ENCODE measurements at places on chromosomes 3 and 15.

- no peak for DNase-seq
Observed at GRCh38 chr3:27596334-27596841, 112.2 kb upstream of the SLC4A7 start.

- DNase-seq: no peak
Observed at GRCh38 chr3:35929158-35929557, 289.8 kb downstream of the ARPP21 start.

GRCh38 chr15:47027322-47027946 is 689.9 kb upstream of the SEMA6D start:
- DNase-seq: no peak

GRCh38 chr3:89506462-89507103 is 399.2 kb downstream of the EPHA3 start:
- no peak for DNase-seq

GRCh38 chr15:101723171-101723873 is 951 bp downstream of the TARS3 start:
- no peak for DNase-seq

- no peak for DNase-seq
Observed at GRCh38 chr3:89165636-89166263, 58.3 kb downstream of the EPHA3 start.

DNA sequence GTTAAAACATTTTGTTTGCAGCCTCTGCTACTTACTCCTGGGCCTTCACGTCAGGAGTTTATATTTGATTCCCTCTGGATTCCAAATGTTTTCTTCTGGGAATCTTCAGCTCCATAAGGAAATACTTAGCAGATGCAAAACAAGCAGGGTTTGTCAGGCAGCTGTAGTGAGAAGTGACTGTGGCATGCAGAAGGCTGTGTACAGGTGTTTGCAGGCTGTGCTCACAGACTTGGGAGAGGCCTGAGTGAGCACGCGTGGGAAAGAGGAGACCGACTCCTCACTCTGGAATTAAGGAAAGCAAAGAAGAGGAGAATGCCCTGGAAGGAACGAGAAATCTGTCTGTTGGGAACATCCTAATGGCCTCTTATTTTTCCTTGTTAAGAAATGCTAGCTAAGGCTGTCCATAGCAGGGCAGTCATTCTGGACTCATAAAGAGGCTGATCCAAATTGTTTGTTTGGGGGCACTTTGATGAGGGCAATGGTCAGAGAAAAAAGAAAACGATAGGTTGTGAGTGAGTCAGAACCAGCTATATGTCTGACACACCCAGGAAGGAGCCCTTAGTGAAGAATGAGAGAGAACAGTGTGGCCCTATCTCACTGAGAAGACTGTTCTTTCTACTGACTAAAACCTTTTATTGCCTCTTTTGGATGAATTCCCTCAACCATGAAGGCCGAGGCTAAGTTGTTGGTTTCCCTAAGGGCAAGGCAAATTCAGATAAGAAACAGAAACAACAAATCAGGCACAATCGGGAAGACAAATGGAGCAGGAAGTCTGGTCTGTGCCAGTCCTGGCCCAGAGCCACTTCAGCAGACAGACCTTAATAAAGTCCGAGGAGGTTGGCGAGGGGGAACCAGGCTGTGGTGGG is 82.6 kb downstream of the TGFBR2 start:
- no peak for DNase-seq

DNA sequence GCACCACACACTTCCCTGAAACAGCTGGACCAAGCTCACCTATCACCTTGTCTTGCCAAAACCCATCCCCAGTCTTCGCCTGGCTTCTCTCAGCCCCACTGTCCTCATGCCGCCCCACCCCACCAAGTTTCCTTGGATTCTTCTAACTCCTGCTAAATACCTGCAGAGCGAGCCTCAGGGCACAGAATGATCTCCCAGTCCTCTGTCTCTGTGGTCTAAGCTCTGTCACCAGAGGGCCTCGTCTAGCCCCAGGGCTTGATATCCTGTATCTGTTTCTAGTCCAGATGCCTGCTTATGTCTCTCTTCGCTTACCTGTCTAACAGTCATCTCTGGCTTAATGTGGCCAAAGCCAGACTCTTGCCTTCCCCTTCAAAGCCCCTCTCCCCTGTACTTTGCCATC is 9.7 kb downstream of the CCDC12 start:
- DNase-seq: no peak

DNA sequence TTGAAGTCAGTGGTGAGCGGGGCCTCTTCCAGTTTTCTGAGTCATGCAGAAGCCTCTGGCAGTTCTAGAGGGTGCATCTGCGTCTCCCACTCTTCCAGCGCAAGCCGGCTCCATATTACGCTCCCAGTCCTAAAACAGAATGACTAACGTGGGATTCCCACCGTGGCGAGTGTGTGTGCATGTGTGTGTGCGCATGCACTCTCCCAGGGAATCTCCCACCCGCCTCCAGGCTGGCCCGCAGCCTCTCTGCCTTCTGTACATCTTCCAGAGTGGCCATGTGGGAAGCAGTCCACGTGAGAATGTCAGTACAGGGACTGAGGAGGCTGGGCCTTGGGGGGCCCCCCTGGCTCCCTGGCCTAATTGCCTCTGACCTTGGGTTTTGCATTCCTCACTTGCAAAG is 87.7 kb downstream of the LSM3 start:
- no peak for DNase-seq

DNA sequence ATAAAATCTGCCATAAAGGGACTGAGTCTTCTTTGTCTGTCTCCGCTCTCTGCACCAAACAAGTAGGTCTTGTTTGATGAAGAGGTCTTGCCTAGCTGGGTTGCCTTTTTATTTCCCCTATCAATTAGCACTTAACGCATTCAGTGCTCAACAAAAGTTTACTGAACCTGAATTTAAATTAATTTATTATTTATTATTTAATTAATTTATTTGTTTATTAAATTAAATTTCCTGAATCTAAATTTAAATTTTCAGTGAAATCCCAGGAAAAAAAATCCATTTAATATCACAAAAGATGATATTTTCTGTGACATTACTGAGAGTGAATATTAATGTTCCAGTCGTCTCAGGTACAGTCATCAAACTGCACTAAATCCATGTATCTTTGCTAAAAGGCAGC is 164.9 kb upstream of the AGTR1 start:
- no peak for DNase-seq

DNA sequence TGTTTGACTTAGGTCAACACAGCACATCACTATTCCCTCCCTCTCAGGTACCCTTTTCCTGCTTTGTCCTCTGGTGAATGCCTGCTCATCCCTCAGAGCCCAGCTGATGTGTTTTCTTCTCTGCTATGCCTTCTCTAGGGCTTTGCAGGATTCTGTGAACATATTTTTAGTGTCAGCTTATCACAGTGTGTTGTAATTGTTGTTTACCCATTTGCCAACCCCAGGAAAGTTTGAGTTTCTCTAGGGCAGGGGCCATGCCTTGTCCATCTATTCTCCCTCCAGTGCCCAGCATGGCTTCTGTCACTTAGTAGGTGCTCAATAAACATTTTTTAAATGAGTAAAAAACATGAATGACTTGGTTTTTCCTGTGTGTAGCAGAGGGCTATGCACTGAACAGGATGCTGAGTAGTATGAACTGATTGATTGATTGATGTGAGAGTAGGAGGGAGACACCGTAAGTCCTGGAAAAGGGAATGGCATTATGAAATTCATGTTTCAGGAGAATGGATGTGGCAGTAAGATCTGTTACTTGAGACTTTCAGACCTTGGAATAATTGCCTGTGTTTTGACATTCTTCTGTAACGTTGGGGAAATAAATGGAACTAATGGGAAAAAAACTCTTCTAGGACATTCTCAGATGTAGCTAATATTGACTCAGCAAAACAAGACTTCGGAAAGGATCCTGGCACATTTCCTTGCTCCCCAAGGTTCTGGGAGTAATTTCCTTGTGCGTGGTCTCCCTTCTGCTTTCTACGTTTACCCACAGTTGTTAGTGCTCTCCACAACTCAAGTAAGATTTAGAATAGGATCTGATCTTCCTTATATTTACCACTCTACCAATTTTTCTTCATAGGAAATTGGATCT is 267.3 kb upstream of the TBL1XR1 start:
- DNase-seq: no peak

DNA sequence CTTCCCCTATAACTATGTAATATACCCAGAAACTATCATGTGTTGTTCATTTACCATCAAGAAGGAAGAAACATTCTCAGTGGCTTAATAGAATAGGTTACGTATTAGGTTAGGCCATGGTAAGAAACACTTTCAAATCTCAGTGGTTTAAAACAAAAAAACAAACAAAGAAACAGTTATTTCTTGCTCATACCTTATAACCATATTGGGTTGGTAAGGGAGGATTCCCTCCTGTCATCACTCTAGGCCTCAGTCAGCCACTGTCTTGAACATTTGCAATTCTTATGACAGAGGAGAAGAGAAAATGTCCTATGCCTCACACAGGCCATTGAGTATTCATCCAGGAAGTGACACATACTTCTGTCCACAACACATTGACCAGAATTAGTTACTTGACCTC is 727.7 kb upstream of the NECTIN3 start:
- no peak for DNase-seq

DNA sequence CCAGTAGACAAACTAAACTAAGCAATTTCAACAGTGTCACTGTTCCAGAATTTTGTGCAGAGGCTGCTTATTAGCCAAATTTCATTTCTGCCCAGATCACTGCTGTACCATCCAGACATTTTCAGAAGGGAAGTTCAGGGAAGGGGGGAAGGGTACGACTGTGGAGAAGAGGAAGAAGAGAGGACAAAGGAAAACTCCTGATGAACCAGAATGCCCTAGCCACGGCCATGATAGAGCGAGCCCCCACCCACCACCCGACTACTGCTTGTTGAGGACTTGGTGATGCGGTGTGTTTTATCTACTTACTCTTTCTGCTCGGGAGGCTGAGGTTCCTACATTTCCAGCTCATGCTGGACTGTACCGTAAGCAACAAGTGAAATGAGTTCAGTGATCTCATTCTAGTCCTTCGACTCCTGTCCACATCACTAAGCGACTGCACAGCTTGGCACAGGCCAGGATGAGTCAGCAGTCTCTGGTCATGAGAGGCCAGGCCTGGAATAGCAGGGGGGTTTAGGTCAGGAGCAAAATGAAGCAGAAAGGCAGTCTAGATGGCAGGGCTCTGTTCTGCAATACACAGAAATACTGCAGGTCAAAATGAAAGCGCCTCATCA is 330.8 kb downstream of the TIGIT start:
- no peak for DNase-seq

DNA sequence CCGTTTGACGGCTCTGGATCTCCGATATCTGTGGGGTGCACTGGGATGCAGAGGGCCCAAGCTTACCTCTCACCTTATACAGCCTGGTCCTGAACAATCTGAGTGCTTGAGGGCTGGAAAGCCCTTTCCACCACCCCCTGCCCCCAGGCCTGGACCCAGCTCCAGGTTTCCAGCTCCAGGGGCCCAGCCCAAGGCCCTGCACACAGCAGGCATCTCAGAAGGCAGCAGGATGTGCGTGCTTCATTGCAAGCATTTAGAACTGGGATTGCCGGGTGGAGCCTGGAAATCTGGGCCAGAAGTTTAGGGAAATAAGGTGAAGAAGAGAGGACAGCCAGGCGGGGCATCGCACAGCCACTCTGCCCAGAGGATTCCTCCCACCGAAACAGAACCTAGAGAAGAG is 25.6 kb downstream of the CCDC33 start:
- no peak for DNase-seq

- no peak for DNase-seq
Observed at GRCh38 chr3:182905623-182906022, 74.7 kb downstream of the DCUN1D1 start.

GRCh38 chr3:194686816-194687637 is 1.3 kb downstream of the FAM43A start:
- DNase-seq: no peak

- DNase-seq: no peak
Observed at GRCh38 chr15:69454953-69455352, 2.3 kb downstream of the RPLP1 start.

- DNase-seq: no peak
Observed at GRCh38 chr15:59924812-59925522, 79.1 kb upstream of the FOXB1 start.

DNA sequence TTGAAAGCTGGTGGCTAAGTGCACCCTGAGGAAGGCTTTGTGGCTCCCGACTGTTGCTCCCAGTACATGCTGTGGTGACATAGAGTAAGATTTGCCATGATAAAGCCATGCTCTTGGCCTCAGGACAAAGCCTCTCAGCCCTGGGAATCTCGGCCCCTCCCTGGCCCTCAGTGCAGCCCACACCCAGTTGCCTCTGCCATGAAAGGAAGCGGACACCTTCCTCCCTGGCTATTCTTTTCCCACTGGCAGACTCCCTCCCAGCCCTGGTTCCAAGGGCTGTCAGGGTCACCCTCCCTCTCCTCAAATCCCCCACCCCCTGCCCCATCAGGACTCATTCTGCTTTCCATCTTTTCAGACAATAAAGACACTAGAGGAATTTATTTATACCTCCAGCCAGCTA is 119.8 kb upstream of the NEO1 start:
- no peak for DNase-seq

DNA sequence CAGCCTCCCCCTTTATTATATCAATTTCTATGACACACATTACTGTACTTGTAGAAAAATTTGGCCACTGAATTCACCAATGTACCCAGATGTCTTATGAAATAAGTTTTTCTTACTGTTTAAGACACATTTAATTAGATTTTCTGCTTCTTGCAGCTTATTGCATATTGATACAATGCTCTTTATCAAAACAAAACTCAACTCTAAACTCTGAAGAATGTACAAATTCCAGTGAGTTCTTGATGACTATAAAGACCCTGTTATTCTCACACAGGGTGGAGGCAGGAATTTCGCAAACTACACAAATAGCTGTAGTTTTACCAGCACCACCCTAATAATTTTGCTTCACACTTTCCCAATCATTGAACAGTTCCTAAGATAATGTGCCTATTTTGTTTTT is 22.0 kb downstream of the CMTM6 start:
- no peak for DNase-seq

DNA sequence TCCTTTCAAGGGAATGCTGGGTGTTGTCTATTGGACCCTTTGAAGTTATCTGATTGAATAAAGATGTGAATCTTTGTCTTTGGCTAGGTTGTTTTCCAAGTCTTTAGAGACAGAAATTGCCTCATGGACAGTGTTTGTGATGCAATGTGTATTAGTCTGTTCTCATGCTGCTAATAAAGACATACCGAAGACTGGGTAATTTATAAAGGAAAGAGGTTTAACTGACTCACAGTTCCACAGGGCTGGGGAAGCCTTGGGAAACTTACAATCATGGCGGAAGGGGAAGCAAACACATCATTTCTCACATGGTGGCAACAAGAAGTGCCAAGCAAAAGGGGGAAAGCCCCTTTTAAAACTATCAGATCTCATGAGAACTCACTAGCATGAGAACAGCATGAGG is 88.8 kb upstream of the PLXND1 start:
- no peak for DNase-seq

Data from stimulated activated CD8-positive, alpha-beta memory T cell treated with anti-CD3 and anti-CD28 coated beads, Interleukin-4, amount 100 ng/mL, for 1 hour (primary cell).